Stimulated activated CD4-positive, alpha-beta T cell treated with anti-CD3 and anti-CD28 coated beads, Interleukin-15, amount 100 ng/mL, for 1 hour (primary cell): ENCODE measurements at places on chromosomes 7 and 10.
A peak's percentile ranks its signal among the peaks of the same experiment; 100 is the strongest.

GRCh38 chr7:32221056-32221455 is 150.8 kb upstream of the PDE1C start:
- no peak for DNase-seq

DNA sequence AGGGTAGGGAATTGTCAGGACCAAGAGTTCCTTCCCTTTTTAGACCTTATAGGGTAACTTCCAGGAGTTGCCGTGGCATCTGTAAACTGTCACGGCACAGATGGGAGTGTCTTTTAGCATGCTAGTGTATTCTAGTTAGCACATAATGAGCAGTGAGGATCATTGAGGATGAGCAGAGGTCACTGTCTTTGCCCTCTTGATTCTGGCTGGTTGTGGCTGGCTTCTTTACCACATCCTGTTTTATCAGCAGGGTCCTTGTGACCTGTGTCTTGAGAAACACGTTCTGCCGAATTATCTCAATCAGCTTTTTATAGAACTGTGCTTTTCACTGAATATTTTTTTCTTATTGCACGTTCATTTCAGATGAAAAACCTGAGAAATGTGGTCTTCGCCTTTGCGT is 41.5 kb downstream of the MINPP1 start:
- DNase-seq, result no peak

GRCh38 chr7:95264363-95264891 is 59.9 kb downstream of the PON1 start:
- no peak for DNase-seq

GRCh38 chr7:128391805-128392204 is 18.0 kb downstream of the IMPDH1 start:
- no peak for DNase-seq

DNA sequence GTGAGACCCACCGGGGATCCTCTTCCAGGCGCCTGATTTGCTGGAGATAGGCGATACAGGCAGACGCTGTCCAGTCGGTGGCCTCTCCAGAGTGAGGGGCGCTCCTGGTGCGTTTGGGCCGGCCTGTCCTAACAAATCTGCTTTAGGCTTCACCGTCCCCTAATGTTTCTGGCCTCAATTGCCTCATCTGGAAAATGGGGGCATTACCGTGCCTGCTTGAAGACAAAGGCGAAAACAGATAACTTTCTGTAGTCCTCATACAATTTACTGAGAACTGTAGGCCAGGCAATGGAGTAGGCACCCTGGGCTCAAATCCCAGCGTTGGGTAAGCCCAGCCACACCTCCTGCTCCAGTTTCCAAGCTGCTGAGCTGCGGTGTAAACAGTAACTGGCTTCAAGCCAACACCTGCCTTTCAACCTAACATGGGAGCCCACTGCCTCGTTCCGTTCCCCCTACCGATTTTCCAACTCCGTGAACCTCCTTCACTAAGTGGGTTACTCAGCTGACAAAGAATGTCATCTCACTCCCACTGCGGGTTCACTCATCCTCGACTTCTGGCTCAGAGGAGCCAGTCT is 589 bp upstream of the ZFAND4 start:
- no peak for DNase-seq

DNA sequence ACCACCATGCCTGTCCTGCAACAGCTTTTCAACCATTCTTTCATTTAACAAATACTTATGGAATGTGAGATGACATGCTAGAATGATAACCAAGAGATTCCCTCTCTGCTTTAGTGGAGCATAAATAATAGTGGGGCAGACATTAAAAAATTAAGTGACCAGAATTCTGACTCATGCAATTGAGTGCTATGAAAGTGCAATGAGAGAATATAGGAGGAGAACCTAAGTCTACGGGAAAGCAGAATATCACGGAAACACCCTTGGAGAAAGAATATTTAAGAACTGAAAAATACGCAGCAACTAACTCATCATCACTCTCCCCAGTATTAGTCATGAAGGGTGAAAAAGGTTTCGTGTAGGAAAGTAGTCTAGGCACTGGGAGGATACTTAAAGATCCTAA is 7.1 kb downstream of the KIF5B start:
- DNase-seq, result no peak

DNA sequence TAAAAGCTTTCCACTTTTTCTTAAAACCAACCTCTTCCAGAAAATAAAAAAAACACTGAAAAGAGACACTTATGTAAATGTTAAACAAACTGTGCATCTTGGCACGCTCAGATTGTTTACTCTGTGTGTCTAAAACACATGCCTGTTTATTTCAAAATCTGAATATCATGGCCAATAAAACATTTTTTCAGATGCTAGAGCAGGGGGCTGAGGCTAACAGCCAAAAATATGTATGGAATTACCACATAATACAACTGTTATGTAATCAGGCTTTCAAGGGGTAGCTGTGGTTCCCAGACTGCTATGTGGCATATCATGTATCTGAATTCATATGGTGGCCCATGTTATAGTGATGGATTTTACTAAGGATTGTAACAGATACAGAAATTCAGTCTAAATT is 130.4 kb downstream of the HIBADH start:
- no peak for DNase-seq

- DNase-seq, result no peak
These were observed 175.7 kb downstream of the LRRN3 start for GRCh38 chr7:111266613-111267012.

- DNase-seq, result no peak
These were observed 123.6 kb downstream of the RNF32 start for GRCh38 chr7:156764016-156764669.

- DNase-seq, result no peak
These were observed 24.7 kb upstream of the GRID1 start for GRCh38 chr10:86391236-86391840.

DNA sequence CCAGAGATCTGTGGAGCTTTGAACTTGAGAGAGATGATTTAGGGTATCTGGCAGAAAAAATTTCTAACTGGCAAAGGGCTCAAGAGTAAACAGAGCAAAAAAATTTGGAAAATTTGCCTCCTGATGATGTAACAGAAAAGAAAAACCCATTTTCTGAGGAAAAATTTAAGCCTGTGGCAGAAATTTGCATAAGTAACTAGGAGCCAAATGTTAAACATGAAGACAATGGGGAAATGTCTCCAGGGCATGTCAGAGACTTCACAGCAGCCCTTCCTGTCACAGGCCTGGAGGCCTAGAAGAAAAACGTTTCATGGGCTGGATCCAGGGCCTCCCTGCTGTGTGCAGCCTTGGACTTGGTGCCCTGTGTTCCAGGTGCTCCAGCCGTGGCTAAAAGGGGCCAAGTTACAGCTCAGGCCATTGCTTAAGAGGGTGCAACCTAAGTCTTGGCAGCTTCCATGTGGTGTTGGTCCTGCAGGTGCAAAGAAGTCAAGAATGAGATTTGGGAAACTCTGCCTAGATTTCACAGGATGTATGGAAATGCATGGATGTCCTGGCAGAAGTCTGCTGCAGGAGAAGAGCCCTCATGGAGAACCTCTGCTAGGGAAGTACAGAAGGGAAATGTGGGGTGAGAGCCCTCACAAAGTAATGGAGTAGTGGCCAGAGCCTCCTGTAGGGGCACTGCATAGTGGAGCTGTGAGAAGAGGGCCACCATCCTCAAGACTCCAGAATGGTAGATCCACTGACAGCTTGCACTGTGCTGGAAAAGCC is 8.1 kb downstream of the SEMA3D start:
- DNase-seq, result no peak

GRCh38 chr7:65812281-65812680 is 60.6 kb upstream of the VKORC1L1 start:
- no peak for DNase-seq

- DNase-seq, result no peak
These were observed 21.0 kb downstream of the GRB10 start for GRCh38 chr7:50761713-50762112.

DNA sequence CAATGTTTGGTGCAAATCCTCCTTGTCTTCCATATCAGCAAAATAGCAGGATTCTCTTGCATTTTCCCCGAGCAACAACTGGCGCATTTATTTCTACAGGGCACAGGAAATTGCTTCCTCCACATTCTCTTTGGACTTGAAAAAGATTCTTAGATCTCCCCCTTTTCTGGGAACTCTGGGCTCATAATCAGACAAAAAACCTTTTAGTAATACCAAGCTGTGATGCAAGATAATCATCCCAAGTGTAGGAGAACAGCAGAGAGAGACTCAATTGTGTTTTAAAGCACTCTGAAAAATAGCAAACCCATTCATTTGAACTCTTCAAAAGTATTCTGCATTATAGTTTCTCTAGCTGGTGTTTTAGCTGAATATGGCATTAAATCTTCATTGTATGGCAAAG is 419.6 kb upstream of the NPVF start:
- DNase-seq, result no peak

DNA sequence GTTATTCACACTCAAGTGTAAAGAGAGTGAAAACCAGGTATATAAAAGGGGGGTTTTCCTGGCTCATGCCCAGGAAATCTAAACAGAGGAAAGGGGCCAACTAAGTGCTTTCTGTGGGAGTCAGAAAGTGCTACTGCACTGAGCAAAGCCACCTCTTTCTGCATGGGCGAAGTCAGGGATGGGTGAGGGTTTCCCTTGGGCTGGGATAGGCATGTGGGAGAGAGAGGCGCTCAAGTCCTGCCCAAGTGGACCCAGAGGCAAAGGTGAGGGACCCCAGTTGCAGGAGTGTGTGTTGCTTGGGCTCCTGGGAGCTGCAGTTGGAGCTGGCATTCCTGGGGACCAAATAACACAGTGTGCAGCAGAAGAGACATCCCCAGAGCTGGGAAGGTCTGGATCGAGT is 65.9 kb downstream of the PRR15 start:
- DNase-seq, result no peak

DNA sequence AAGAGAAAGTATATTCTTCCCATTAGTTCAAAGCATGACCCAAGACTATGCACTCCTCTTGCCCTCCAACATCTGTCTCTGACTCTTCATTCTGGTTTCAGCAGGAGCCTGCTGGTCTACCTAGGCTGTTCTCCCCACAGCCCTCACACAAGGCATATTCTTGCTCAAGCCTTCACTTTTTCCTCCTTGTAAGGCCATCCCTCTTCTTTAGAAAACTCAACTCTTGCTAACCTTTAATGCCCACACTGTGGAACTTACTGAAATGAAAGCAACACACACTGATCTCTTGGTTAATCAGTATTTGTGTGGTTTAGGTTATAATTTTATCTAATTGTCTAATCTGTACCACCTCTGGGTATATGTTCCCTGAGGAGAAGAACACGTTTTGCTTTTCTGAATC is 75.8 kb downstream of the PRKCQ start:
- DNase-seq, result no peak

DNA sequence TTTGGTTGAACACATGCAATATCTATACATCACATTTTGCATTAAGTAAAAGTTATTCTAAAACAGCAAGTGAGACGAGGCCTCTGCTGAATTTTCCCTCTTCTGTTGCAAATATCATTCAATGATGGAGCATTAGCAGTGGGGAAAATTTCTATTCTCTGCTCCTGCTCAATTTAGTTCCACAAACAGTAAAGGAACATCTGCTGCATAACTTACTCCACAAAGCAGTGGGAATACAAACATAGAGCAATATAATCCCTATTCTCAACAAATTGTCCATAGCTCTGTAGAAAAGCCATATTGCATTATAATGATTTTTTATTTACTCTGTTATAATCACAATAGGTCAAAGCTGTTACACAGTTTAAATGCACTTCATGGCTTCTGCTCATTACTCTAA is 5.9 kb downstream of the AGR3 start:
- no peak for DNase-seq

DNA sequence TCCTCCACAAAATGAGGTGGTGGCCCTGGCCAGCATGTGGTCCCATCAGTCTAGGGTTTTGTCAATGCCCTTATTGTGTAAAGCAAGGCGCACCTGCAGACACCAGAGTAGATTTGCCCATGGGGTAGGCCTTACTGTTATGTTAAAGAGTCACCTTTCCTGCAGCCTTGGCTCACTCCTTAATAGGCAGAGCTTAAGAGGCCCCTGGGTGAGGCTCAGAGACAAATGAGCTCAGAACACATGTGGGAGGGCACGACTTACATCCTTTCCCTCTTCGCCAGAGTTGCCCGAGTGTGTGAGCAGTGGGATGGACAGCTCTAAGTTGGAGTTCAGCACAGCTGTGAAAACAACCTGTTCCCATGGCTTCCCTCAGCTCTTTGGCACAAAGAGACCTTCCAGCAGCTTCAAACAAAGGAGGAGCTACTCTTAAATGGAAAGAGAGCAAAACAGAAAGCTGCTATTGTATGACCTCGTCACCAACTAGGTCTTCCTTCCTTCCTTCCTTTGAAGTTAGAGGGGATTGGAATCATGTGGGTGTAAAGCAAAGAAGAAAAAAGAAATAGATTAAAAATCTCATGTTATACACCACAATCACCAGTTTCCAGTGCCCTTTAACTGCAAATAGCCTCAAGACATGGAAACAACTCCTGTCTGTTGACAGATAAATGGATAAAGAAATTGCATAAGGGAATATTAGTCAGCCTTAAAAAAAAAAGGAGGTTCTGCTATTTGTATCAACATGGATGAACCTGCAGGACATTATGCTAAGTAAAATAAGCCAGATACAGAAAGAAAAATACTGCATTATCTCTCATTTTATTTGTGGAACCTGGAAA is 11.9 kb upstream of the XPNPEP1 start:
- no peak for DNase-seq

DNA sequence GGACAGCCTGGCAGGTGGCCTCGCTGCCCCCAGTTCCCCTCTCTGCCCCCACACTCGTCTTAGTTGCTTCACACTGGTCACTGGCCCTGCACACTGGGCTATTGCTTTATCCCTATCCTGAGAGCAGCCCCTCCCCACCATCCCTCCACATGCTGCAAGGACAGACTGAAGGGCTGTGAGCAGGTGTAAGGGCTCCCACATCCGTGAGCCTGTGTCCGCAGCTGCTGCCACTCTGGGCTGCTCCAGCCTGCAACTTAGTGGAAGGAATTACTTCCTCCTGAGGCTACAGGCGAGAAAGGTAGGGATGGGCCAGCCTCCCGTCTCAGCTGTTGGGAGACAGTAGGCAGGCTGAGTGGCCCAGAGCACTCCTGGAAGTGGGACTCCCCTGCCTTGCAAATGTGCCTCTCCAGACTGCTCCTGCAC is 3.8 kb downstream of the RARRES2 start:
- no peak for DNase-seq

GRCh38 chr10:59129867-59130266 is 46.6 kb upstream of the PHYHIPL start:
- no peak for DNase-seq

DNA sequence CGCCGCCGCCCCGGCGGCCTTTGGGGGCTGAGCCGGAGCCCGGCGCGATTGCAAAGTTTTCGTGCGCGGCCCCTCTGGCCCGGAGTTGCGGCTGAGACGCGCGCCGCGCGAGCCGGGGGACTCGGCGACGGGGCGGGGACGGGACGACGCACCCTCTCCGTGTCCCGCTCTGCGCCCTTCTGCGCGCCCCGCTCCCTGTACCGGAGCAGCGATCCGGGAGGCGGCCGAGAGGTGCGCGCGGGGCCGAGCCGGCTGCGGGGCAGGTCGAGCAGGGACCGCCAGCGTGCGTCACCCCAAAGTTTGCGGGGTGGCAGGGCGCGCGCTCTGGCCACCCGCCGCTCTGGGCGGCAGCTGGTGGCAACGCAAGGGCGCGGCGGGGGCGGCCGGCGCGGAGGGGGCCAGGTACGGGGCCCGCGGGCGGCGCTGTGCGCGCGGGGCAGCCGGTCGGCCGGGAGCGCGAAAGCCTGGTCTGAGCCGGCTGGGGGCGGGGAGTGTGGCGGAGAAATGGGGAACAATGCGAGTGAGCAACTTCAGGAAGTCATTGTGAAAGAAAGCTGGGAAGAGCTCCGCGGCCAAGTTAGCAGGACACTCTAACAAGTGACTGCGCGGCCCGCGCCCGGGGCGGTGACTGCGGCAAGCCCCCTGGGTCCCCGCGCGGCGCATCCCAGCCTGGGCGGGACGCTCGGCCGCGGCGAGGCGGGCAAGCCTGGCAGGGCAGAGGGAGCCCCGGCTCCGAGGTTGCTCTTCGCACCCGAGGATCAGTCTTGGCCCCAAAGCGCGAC is at the start of gene IKZF1:
TSS of gene IKZF1 (plus strand) at position 588 of the 782 bp plus-strand sequence. CDS start 14,346 bp downstream, outside the sequence.
- peak; percentile 69 for DNase-seq
